ENCODE measurements at places on chromosomes 4 and X.

DNA sequence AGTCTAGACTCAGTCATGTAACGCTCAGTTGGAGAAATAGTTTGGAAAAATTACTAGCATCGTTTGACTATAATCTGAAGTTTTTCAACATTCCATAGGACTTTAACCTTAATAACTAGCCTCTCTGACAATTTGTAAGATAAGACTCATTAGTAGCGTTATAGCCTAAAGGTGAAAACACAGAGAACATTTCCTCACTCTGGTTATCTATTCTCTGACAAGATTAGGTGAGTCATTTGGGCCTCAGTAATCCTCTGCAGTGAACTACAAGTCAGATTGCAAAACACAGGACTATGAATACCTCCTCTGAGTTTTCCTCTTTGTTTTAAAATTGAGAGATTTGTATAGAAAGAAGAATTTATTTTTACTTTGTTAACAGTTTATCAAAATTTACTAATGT is 31.8 kb upstream of the PDLIM5 start:
- peak; percentile 46 for DNase-seq

DNA sequence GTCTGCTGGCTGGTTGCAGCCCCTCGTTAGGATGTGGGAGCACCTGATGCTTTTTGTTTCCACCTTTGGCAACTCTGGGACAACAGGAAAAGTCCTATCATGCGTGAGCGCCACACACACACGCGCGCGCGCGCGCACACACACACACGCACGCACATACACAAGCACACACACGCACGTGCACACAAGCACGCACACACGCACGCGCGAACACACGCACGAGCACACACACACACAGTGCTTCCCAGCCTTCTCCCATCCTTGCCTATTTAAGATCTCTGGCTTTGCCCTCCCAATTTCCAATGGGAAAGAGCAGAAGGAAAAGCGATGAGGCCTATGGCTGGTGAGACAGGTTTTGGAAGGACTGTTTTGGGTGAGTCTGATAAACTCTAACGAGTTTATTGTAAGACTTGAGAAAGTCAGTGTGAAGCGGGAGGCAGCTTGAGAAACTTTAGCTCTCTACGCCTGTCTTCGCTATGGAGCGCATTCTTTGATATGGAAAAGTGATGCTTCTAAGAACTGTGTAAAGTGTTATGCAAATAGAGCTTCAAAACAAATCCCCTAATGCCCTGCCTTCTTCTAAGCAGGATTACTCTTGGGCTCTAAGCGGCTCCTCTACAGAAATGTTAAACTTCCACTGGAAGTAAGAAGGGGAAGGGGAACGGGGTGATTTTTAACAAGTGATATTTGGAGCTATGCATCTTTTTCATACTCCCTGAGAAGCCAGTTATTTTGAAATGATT is 11.8 kb downstream of the SUPT20HL1 start:
- DNase-seq: no peak

DNA sequence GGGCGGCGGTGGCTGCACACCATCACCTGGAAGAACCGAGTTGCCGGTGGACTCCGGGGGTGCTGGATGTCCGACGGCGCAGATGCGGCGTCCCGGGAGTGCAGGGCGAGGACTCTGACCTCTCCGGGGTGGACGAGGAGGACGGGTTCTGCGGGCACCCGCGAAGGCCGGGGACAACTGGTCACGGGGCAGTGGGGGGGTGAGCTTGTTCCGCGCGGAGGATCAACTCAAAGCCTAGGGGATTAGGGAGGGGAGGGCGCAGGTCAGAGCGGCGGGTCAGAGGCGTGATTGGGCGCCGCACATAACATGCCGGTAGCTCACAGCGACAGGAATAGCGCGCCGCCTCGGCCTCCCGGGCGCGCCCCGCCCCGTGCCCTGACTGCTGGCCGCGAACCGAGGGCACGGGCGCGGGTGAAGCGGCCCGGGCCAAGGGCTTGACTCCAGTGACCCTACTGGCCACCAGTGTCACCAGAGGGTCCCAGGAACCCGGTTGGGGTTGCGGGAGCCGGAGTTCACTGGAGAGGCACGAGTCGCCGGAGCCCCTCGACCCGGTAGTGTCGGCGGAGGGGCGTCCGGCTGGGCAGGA is at the start of gene KLHL34:
TSS of gene KLHL34 (minus strand) at position 179 of the 586 bp plus-strand sequence. CDS start 542 bp downstream, outside the sequence.
- DNase-seq: no peak

DNA sequence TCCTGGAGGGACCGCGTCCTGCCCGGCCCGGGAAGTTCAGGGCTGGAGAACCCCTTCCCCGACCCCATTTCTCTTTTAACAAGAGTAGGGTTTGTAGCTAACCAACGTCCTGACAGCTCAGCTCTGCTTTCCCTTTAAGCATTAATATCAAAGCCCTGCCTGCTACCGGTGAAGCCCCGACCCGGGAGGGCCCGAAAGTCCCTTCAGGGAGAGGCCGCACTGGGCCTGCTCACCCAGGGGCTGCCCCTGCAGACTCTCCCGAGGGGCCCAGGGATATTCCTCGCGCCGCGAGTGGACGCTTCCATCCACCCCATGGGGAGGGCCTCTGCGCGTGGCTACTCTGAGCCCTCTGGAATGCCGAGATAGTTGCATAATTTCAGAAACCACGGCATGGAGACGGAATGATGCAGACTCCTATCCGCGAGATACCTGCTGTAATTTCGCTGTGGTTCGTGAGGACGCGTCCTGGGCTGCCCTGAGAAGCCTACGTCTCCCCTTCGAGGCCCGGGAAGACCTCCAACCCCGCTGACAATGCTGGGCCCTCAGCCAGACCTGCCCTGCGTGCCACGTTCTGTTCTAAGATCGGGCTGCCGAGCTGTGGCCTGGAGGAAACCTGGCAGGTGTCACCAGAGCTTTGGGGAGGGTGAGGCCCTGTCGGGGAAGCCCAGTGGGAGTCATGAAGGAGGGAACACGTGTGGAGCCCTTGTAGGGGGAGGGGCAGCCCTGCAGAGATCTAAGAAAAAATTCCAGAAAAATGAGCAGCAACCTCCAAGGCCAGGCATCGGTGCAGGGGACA is 999 bp upstream of the CTBP1 start:
- peak; percentile 36 for DNase-seq

GRCh38 chr4:99447079-99447478 is 11.9 kb upstream of the ADH7 start:
- peak; percentile 43 for DNase-seq

DNA sequence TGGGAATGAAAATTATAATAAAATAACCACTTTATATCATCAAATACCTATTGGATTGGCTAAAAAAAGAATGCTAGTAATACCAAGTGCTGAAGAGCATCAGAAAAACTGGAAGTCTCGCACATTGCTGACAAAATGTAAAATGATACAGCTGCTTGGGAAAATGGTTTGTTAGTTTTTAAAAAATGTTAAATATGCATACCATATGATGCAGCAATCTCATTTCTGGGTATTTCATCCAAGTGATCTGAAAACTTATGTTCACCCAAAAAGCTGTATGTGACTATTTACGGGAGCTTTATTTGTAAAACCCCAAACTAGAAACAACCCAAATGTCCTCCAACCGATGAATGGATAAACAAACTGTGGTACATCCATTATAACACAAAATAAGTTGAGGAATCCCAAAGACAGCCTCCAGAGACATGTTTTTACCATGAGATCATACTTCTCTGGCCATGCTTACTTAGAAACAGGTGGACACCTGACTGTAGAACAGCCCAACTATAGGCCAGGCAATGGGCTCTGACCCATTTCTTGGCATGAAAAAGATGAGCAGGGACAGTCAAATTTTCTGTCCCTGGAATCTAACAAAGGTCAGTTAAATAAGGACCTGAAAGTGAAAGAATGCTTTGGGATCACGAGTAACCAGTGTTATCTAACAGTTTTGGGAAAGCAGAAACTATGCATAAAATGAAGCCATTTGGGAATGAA is 47.5 kb upstream of the FAM120C start:
- no peak for DNase-seq

- DNase-seq: no peak
Measured at GRCh38 chrX:130680164-130681035, 222.6 kb downstream of the ENOX2 start.

DNA sequence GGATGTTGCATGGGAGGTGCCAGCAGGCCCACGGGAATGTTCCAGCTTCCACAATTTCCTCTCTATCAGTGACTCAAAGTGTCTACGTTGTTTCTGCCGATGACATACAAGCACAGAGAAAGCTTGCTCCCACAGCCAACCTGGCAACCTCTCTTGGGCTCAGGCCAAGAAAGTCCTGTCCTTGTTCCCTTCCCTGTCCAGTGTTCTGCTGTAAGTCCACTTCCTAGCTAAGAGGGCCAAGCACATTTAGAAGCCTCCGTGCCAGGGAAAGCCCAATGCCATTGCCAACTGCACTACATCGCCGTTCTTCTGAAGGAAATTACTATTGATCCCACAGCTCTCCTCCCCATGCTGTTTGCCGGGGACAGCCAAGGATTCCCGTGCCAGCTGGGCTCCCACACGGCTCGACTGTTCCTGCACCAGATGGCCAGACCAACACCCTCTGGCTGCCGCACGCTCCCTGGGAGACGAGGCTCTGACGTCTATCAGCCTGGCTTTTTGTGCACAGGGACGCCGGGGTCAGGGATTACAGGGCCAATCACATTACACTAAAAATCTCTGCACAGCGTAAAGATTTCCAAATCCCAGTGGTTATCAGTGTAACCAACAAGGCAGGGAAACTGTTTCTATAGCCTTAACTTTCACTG is 284.0 kb downstream of the BCOR start:
- peak; percentile 12 for DNase-seq

GRCh38 chrX:71111921-71112431 is 599 bp upstream of the IL2RG start:
- DNase-seq: no peak

DNA sequence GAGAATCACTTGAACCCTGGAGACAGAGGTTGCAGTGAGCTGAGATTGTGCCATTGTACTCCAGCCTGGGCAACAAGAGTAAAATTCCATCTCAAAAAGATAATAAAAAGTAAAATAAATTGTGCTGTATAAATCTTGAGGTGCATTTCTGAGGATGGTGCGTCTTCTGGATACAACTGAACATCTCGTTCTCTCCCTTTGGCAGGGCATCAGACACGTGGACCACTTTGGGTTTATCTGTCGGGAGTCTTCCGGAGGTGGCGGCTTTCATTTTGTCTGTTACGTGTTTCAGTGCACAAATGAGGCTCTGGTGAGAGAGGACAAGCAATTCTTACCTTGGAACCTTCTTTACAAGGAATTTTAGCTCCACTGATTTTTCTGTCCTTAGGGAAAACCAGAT is 60.2 kb downstream of the PTTG2 start:
- DNase-seq: no peak

DNA sequence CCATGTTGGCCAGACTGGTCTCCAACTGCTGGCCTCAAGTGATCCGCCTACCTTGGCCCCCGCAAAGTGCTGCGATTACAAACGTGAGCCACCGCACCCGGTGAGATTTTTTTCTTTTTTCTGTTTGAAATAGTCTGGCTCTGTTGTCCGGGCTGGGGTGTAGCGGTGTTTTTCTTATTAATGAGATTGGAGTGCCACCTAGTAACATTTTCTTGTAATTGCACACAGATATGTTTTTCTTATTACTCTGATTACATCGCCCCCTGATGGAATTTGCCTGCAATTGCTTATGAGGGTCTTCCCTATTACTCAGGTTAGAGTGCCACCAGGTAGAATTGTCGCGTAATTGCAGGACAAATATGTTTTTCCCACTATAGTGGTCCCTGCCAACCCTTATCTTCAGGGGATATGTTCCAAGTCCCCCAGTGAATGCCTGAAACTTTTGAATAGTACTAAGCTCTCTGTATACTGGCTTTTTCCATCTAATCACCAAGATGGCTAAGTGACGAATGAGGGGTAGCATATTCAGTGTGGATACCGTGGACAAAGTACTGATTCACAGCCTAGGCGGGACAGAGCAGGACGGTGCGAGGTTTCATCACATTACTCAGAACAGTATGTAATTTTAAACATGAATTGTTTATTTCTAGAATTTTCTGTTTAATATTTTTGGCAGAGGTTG is 8.6 kb upstream of the PDHA1 start:
- DNase-seq: peak; percentile 73
